Fibroblast of upper back skin (primary cell): ENCODE measurements at places on chromosomes 5 and 9.
A peak's percentile ranks its signal among the peaks of the same experiment; 100 is the strongest.

GRCh38 chr5:117738571-117738970 is 1163.9 kb upstream of the SEMA6A start:
- no peak for DNase-seq

- DNase-seq = no peak
Measured at GRCh38 chr5:93635991-93636390, 53.0 kb downstream of the NR2F1 start.

- DNase-seq = no peak
Measured at GRCh38 chr5:178902849-178903248, 7.1 kb downstream of the ZFP2 start.

- DNase-seq = peak; percentile 13
Measured at GRCh38 chr9:21252721-21253547, 13.1 kb upstream of the IFNA14 start.

DNA sequence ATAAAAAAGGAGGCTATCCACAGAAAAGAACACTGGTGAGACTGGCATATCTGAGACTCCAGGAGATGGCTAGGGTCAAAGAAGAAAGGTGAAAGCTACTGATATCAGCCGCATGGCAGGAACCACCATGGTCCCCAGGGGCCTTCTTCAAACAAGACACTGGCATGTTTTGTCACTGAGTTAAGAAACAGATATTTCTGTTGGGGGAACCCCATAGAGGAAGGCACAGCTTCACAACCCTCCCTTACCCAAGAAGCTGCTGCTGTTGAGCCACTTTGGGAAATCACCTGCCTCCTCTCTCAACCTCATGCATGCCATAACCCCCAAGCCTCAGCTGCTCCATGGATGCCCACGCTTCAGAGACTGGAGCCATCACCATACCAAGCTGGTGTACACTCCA is 13.3 kb upstream of the BTNL3 start:
- DNase-seq = no peak
